Cerebellar nuclear complex (tissue), 1 donor: ENCODE measurements at places on chromosomes 11 and 22.

GRCh38 chr11:33779849-33780528 lies 5.7 kb upstream of the FBXO3 start:
- DNase-seq = no peak

DNA sequence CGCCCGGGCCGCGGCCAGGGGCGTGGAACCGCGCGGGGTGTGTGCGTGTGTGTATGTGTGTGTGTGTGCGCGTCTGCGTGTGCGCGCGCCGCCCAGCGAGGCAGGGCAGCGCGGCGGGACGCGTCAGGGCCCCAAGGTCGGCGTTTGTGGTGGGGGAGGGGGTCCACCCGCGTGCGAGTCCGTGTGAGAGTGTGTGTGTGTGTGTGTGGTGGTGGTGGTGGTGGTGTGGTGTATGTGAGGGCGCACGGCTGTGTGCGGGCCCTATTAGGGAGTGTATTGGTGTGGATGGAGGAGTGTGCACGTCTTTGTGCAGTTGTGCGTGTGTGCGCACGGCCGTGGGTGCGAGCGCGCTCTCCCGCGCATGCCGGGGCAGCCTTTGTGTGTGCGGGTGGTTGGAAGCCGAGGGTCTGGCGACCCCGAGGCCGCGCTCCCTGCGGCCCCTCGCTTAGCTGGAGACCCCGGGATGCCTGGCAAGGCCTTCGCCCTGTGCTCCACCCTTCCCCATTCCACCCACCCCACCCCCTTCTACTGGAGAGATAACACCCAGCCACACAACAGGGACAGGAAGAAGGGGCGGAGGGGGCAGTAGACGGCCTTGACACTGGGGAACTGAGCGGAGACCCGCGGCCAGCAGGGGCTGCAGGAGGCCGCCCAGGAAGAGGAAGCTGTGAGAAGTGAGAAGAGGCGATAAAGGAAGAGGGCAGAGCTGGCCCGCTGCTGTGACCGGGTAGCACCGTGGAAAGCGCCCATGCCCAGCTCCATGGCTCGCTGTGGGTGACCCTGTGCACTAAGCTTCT lies 528 bp upstream of the ARRB1 start:
- no peak for DNase-seq

DNA sequence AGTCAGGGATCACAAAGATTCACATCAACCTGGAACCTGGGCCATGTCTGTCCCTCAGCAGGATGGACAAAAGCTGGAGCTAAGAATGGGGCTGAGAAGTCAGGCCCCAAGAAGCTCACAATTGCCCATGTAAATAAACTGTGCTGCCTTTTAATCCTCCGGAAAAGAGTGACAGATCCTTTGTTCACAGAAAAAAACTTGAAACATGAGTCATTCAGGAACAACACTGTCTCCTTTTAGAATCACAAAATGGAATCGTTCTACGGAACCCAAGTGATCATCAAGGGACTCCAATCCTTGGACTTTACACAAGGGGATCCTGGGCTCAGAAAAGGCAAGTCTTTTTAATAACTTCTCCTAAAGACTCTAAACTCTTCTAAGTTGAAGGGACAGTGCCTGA lies 36.1 kb downstream of the RELT start:
- no peak for DNase-seq

- no peak for DNase-seq
Observed at GRCh38 chr11:112106070-112106469, 19.4 kb downstream of the SDHD start.

DNA sequence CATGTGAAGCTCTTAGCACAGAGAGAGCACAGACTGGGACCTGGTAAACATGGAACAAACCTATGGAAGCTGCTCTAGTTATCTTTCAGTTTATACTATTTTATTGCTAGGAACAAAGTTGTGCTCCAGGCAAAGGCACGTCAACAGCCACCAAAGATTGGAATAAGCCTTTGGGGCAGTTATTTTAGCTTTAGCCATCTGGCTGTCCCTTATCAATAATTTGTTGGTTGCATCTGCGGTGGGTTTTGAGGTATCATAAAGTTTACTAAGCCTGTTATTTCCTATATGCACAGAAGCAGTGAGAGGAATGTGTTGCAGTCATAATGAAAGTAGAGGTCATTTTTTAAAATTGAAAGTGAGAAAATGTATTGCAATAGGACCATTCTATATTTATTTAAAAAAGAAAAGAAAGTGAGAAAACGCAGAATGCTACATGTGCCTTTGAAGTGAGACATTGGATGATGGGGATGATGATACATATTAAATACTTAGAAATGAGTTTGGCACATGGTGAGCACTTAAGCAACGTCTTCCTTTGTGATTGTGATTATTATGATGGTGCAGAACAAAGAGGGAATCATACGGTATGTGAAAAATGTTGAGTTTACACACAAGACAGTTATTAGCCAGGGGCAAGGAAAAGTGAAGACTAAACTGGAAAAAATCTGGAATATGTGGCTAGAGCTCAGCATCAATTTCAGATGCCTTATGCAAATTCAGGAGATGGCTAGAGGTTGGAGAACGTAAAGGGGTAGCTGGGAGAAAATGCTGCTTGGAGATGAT lies 58.3 kb downstream of the PRR5L start:
- no peak for DNase-seq

GRCh38 chr22:33921525-33922348 lies 1.5 kb upstream of the LARGE1 start:
- no peak for DNase-seq

DNA sequence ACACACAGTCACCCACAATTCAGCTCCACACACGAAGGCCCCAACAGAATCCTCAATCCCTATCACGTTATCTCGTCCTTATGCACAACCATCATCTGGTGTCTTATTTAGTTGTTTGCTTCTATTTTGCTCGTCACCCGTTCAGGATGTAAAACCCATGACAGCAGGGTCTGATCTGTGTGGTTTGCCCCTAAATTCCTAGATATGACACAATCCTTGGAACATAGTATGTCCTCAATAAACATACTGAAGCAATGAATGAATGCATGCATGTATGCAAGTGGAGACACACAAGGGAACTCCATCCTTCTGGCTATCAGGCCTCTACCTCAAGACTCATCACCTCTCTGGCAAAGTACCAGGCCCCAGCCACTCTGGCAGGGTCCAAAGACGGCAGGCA lies 20.2 kb downstream of the STARD10 start:
- DNase-seq = no peak

GRCh38 chr11:133136376-133136775 lies 395.9 kb downstream of the OPCML start:
- no peak for DNase-seq

DNA sequence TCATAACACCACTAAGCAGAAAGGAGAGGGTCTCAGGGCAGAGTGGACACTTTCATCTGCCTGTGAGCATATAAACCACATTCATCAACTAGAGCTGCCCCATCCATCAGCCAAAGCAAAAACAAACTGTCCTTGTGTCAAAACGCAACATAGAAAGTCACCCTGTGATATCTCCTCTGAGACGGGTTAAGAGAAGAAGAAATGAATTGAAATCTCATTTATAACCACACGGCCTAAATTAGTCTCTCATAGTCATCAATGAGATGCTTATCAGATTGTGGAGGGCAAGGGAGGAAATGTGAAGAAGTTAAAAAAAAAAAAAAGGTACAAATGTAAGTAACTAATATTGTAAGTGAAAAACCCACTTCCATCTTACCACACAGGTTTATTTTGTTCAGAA lies 75.7 kb downstream of the SIK3 start:
- no peak for DNase-seq

GRCh38 chr22:49685686-49686085 lies 142.0 kb downstream of the BRD1 start:
- DNase-seq = no peak

- DNase-seq = no peak
Observed at GRCh38 chr11:61254403-61255025, 13.5 kb downstream of the PGA5 start.

GRCh38 chr22:34781681-34782080 lies 284.3 kb upstream of the ISX start:
- no peak for DNase-seq

DNA sequence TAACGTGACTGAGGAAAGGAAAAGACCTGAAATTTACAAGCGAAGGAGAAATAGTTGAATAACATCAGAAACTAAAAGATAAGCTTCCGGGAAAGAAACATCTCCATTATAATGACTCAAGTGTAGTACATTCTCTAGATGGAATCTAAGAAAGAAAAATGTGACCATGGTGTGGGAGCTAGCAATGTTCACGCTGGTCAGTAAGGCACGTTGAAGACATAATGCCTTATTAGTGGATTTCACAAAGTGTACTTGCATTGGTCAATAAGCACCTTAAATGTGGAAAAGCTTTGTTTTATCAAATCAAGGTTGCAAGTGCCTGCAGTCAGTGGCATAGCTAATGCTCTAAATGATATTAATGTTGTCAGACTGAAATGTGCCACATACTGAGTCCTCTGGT lies 2.8 kb upstream of the LARGE1 start:
- DNase-seq = no peak

DNA sequence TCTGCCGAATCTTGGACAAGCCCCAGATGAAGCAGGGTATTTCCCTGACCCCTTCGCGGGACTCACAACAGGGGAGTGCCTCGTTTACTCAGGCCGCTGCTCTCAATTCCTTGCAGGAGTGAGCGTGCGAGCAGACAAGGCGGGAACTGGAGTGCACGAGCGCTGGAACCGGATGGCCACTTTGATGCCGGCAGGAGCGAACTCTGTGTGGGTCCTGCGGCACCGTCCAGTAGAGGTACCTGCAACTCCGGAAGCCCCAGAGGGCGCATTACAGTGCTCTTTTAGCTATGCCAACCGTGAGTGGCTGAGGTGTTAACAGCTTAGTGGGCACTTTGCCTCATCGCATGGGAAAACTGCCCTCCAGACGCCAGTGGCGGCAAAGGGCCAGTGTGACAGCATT lies 182.3 kb upstream of the ANO3 start:
- DNase-seq = no peak

- DNase-seq = no peak
Observed at GRCh38 chr11:121159741-121160140, 58.7 kb downstream of the TECTA start.

DNA sequence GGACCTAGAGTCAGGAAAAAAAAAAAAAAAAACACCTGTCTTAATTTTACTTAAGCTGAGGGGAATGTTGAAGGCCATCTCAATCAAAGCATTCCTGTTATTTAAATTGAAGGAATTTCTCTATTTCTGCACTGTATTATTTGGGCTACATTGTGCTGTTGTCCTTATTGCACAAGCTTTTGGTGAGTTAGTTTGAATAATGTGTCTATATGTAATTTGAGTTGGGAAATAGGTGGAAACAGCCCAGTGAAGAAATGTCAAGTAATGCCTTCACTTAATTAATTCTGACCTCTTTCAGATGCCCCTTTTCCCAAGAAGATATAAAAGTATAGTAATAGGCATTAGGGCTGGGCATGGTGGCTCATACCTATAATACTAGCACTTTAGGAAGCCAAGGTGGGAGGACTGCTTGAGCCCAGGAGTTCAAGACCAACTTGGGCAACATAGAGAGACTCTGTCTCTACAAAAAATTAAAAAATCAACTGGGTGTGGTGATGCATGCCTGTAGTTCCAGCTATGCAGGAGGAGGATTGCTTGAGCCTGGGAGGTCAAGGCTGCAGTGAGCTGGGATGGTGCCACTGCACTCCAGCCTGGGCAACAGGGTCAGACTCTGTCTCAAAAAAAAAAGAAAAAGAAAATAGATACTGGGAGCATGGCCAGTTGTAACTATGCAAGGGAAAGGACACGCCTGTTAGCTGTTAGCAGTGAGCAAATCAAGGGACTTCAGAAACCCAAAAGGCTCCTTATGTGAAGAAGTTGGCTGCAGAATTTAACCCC lies 34.9 kb downstream of the OR10A6 start:
- no peak for DNase-seq

DNA sequence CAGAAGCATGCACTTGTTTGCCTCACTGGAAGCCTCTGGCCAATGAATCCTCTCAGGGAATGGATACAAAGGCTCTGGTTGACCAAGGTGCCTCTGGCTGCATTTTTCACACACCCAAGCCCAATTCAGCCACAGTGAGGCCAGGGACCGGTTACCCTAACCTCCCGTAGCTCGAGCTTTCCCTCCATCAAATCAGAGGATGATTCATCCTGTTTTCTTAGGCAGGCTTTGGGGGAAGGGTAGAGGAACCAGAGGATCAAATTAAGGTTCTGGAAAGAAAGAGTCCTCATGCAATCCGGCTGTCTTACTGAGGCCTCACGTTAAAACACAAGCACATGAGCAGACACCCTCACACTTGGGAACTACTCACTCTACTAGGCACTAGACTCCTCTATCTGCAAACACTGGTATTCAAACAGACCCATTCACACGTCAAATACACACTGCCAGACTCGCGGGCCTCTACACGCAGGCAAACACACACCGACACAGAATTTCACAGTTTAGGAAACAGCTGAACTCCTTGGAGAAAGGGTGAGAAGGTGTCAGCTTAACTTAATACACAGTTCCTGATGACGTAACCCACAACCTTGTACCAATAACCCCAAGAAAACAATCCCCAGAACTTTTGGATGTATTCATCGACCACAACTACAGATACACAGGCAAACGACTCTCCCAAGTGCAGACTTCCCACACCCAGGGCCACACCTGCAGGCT lies 12.4 kb downstream of the NRXN2 start:
- DNase-seq = no peak

DNA sequence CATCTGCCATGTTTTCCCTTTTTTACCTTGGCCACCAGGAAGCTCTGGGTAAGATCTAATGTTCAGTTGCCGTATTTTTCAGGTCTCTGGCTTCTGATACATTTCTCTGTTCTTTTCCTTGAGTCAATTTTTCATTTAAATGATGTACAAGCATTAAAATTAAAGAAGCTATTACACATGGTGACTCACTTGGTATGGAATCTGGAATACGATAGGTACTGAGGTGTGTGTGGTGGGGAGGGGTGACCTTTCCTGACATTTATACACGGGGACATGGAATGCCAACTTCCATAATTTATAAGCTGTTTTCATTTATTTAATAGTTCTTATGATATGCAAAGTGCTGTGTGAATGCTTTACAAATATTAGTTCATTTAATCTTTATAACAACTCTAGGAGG lies 47.8 kb upstream of the ALX4 start:
- DNase-seq = no peak

DNA sequence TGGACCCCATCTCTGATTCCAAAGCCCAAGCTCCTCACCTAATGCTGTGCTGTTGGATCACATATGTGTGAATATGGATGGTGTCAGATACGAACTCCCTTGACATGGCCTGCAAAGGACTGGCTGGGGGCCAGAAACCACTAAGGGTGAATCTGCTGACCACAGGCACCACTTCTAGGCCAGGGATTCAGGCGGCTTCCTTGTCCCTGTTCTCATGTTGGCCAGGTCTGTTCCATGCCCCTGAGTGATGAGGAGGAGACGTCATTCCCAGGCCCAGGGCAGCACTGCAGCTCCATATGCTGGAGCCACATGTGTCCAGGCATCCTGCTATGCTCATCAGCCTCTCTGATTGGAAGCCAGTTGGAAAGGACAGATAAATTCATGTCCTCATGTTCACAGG lies 130.0 kb upstream of the BDNF start:
- peak; percentile 15 for DNase-seq

GRCh38 chr22:42169055-42169469 lies 38.5 kb upstream of the CYP2D6 start:
- peak; percentile 33 for DNase-seq

GRCh38 chr11:113587308-113587739 lies 112.1 kb upstream of the DRD2 start:
- no peak for DNase-seq

GRCh38 chr11:2998073-2998850 lies 6.1 kb upstream of the NAP1L4 start:
- no peak for DNase-seq
